ENCODE measurements at places on chromosomes 3 and 15. TPM values are rescaled to one million over a fixed set of nuclear protein-coding genes. Genes with fewer than 3 reads are reported as not detected.

The PBRM1 gene
- 81.3 TPM for total RNA-seq

The STRA6 gene
- not detected for total RNA-seq

The TCTA gene
- 25.1 TPM for total RNA-seq

The PLCB2 gene
- 182 TPM for total RNA-seq

The LRRC31 gene
- total RNA-seq, result not detected

The SLC51A gene
- total RNA-seq, result not detected

The SOX14 gene
- total RNA-seq, result not detected

The NDUFB5 gene
- 90.5 TPM for total RNA-seq

The MOBP gene
- total RNA-seq, result not detected

The NR1I2 gene
- total RNA-seq, result 0.17 TPM

The TMEM108 gene
- total RNA-seq, result not detected

The TRH gene
- total RNA-seq, result not detected

The CCDC174 gene
- 22.4 TPM for total RNA-seq

The GHRL gene
- 0.36 TPM for total RNA-seq

The MGLL gene
- 0.19 TPM for total RNA-seq

The ATP2C1 gene
- 69.4 TPM for total RNA-seq

The CDC25A gene
- 16.3 TPM for total RNA-seq

The LMAN1L gene
- total RNA-seq, result 0.67 TPM

The DNASE1L3 gene
- total RNA-seq, result not detected

The CCR4 gene
- total RNA-seq, result 30.8 TPM

The UROC1 gene
- not detected for total RNA-seq

The ITPKA gene
- 0.19 TPM for total RNA-seq

The FEZF2 gene
- total RNA-seq, result not detected

The GOLGA6L7 gene
- not detected for total RNA-seq

The ULK3 gene
- 67.0 TPM for total RNA-seq

The SEMA7A gene
- 3.0 TPM for total RNA-seq

The IMPG2 gene
- 0.58 TPM for total RNA-seq
